Femur (tissue), 1 donor: ENCODE measurements at places on chromosomes 2 and 18.

DNA sequence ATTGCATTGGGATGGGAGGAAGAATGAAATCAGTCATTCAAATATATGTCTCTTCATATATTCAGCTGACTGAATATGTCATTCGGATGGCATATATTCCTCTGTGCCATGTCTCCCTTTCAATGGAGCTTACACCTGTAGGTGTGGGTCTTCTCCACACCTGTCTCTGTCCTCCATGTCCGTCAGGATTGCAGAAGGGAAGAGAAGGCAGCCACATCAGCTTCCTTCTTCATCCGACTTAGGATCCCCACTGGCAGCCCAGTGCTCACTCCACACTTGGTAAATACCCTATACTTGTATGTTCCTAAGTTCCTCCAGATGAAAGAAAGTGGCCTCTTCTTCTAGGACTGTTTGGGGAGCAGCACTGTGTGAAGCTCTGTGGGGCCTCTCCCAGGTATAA lies 250.1 kb downstream of the BCL2 start:
- DNase-seq = no peak

GRCh38 chr18:52605345-52605744 lies 265.3 kb downstream of the DCC start:
- DNase-seq = no peak

DNA sequence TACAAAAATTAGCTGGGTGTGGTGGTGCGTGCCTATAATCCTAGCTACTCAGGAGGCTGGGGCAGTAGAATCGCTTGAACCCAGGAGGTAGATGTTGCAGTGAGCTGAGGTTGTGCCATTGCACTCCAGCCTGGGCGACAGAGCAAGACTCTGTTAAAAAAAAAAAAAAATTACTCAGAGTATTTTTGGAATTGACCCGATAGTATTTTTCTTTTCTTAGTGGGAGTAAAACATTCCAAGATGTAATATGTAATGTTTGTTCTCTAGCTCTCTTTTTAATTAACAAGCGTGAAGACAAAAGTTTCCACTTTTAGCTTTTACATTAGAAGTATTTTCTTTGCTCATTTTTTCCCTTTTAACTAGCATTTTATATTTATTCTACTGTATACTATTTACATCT lies 12.0 kb upstream of the TMEM18 start:
- DNase-seq = no peak

- no peak for DNase-seq
These were observed 9.2 kb upstream of the PAIP2B start for GRCh38 chr2:71235930-71236587.

DNA sequence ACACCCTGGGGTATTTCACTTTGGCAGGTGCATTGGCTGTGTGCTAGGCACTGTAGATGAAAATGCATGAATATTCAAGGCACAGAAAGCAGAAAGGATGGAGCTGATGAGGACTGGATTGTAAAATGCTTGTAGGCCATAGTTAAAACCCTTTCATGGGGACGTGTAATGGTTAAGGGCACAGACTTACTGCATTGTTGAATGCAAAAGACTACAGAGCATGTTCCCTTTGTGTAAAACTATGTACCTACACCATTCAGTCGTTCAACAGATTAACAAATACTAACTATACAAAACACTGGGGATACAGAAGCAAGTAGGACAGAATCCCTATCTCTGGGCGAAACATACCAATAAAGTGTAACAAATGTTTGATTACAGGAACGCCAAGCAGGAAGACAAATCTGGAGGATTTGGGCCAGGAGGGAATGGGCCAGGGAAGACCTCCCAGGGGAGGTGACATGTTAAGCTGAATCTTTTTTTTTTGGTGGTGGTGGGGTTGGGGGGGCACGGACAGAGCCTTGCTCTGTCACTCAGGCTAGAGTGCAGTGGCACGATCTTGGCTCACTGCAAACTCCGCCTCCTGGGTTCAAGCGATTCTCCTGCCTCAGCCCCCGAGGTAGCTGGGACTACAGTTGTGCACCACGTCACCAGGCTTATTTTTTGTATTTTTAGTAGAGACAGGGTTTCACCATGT lies 19.6 kb upstream of the ROCK2 start:
- no peak for DNase-seq

DNA sequence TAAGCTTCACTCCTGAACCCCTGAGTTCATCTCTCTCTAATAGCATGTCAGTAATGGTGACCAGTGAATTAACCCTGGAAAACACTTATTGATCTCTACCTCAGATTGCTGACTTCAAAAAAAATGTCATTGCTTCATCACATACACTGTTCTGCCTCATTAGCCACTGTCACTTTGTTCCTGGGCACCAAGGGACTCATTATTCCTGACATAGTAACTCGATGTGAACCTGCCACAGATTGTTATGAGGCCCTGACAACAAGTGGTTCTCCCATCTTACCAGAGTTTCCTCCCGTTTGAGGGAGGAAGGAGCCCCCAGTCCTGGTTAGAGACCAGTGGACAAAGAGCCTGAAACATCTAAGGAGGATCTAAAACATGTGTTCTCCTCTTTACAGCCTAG lies 403.3 kb upstream of the SMIM21 start:
- DNase-seq = no peak

DNA sequence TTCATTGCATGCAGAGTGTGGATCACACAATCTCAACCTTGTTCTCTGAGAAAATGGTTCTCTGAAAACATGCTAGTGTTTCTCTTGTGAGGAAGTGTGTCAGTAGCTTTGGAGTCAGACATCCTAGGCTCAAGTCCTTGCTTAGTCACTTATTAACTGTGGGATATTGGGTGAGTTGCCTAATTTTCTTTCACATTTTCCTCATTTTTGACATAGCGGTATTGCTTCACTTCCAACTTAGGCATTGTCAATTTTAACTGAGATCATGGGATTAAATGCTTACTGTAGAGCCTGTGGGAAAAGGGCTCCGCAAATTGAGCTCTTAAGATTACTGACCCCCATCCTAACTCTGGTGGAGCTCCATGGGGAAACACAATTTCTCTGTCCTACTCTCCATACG lies 622.2 kb downstream of the CNTNAP5 start:
- no peak for DNase-seq

DNA sequence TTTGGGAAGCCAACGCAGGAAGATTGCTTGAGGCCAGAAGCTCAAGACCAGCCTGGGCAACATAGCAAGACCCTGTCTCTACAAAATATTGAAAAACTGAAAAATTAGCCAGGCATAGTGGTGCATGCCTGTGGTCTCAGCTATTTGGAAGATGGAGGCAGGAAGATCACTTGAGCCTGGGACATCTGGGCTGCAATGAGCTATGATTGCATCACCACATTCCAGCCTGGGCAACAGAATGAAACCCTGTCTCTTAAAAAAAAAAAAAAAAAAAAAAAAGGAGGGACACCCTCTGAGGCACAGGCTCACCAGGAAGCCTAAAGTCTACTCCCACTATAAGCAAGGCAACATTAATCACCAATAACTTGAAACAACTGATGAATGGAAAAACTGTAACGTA lies 151.1 kb downstream of the CCDC148 start:
- no peak for DNase-seq
